WTC11 (cell line): ENCODE measurements at places on chromosomes 3 and 15.

DNA sequence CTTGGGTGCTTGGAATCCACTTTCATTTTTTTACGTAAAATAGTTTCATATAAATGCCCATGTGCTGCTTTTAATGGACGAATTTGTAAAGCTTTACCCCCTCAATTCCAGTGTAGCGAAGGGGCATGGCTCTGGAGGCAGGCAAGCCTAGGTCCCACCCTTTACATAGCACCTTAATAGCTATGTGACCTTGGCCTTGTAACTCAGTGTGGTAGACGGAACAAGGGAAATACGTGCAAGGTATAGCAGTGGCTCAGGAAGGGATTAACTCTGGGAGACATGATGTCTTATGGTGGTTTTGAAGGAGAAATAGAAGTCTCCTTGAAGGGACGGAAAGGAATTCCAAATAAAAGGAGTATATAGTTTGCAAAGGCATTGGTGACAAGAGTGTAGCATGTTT, 1.4 kb downstream of the SEC61A1 start:
- DNase-seq: no peak

GRCh38 chr3:179949412-179949811, 87.3 kb downstream of the PEX5L start:
- DNase-seq: peak; percentile 17

DNA sequence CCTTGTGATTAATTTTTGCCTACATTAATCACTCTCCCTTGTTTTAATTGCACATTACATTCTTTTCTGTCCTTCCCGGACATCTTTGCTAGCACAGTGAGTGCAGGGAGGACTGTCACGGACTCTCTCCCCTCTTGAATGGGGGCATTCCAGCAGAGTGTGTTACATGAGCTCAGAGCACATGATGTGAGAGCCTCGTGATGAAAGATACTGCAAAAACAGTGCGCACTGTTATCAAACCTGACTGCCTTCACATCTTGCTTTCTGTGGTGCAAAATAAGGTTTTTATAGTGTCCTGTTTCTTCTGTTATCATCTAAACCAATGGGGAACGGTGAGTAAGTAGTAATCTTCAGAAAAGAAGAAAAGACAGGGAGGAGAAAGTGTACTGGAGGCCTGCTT, 167.5 kb downstream of the PGPEP1L start:
- DNase-seq: no peak

DNA sequence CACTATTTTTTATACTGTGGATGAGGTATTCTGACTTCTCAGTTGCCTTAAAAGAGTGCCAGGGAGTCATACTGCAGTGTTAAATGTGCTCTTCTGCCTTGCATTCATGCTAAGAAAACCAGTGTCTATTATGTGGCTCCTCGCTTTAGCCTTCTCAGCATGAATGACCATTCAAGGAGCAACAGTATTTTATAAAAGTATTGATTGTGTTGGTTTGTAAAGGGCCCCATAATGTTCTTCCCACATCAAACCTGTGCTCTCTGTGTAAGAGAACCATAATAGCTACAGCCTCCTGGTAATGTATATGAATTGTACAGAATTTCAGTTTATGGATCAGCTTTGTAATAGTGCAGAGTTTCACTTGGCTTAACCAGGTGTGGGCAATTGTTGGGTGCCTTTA, 316.4 kb downstream of the CNTN4 start:
- DNase-seq: no peak

DNA sequence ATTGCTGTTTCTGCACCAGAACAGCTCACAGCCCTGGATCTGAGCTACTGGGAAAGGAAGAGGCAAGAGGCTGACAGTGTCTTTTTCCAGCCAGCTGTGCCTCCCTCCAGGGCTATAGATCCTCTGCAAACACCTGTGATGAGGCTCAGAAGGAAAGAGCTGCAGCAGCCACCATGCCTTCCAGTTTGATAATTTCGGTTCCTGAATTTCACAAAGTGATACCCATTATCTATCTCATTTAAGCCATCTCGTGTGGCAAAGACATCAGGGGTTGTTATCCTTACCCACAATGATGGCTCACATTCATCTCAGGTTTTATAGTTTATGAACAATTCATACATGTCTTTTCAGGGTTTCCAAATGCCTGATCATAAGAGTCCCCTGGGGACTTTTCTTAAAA, 1.8 kb upstream of the LARP6 start:
- no peak for DNase-seq

DNA sequence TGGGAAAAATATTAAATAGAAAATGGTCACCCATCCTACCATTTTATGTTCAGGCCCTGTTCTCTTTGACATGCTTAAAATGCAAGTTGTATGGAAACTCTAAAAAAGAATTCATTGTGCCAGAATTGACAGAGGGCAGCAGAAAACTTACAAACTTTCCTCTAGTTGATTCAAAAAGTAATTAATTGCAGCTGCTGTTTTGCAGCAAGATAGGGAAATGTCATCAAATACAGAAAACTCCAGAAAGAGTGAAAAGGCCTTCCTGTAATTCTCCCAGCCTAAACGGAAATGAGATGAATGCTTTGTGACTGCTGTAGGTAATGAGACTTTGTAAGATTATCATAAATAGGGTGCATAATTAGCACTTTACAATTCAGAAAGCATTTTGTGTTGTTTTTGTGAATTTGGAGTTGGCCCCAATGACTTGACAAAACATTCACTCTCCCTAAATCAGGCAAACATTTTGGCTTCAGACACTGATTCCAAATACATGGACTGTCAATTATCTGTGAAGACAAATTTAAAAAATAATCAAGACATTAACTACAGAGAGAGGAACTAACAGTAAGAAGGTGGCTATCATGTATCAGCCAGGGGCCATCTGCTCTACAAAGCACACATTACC, 861.8 kb downstream of the SQOR start:
- DNase-seq: no peak

GRCh38 chr3:160643994-160644393, 33.0 kb upstream of the ARL14 start:
- no peak for DNase-seq

DNA sequence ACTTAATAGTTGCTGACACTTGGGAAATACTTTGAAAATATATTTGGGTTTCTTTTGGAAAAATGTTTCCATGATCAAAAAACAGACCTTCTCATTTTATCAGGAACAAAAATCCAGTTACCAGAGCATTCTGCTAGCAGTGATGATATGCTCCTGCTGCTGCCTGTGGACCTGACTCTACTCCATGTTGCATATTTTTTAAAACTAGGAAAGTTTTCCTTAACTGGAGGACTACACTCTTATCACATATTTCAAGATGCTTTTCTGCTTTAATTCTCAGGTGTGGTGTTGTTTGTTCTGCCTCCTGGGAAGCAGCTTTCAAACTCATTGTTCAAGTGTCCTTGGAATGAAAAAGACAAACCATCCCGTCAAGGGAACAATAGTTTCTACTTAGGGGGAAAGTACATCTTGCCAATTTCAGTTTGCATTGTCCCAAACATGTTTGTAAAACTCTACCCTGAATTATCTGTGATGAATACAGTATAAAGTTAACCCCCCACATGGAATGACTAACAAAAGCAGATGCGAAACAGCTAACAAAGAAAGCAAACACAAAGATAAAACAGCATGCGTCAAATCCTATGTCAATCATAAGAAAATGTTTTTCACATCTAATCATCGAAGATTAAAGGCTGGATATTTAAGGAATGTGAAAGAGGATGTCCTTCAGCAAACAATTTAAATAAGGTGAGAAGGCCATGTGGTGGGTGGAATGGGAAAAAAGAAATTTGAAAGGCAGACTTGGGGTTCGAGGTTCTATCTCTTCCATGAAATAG, 40.1 kb upstream of the PSMD6 start:
- DNase-seq: no peak

DNA sequence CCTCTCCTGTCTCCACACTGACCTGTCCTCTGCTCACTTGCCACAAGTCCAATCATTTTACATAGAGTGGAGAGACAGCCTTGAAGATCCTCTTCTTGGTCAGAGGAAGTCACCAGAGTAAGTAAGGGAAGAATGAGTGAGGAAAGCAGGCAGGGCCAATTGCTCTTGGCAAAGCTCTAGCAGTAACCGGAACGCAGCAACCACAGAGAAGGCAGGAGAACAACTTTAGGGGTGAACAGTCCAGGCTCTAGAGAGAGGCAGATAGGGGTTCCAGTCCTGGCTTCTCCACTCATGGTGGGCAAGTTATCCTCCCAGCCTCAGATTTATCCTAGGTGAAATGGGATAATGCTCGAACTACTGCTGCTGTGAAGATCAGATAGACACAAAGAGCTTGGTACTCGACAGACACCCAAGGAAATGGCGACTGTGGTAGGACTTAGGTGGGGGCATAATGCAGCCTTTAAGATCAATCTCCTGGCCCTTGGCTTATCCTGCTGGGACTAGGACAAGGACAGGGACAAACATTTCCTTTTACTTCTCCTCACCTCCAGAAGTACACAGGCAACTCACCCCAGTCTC, 1.2 kb upstream of the ADAMTSL3 start:
- no peak for DNase-seq

DNA sequence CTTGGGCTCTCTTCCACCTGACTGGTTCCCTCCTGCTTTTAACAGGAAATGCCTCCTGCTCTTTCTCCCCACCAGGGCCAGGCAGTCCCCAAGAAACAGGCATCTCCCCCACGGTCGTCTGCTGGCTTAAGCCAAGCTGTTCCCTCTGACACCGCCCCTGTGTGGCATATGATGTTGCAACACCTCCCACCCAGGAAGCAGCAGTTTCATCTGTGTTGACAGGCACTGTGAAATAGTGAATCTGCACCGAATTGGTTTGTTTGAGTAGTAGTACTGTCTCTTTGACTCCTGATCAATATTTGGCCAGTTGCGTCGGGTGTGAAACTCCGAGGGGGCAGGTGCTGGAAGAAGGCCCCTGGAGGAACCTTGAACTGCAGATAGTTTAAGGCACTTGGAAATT, 188.8 kb downstream of the FEZF2 start:
- no peak for DNase-seq

- DNase-seq: no peak
Measured at GRCh38 chr3:150291515-150291914, 116.6 kb upstream of the TSC22D2 start.

GRCh38 chr3:174737966-174738365, 121.2 kb upstream of the NAALADL2 start:
- no peak for DNase-seq

- no peak for DNase-seq
Measured at GRCh38 chr3:45741742-45742460, 52.7 kb downstream of the SACM1L start.

- DNase-seq: no peak
Measured at GRCh38 chr15:101148881-101149664, 102.8 kb downstream of the CHSY1 start.

DNA sequence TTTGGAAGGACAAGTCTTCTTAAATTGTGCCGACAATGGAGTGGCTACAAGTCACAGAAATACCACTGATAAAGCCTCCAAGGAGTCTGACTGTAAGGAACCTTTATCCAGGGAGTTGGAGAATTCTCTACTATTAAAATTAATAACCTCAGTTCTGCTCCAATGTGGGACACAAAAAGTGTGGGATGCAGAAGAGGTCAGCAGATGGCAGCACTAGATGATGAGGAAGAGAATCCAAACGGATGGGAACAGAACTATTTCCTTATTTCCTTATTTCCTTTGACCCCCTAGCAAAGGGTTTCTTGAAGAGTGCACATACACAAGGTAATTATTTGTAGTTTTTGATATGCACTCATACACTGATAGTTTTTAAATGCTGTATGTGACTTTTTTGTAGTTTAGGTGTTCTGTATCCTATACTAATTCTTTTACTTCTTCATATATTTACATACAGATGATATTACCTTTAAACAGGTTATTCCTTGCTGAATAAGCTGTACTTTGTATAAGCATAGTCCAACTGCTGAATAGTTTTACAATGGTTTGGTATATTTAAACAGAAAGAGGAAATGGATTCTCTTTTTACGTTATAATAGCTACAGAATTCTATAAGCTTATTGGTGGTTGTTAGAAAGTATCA, 25.6 kb upstream of the NLGN1 start:
- DNase-seq: no peak

GRCh38 chr3:149768704-149769103, 16.4 kb upstream of the COMMD2 start:
- no peak for DNase-seq

DNA sequence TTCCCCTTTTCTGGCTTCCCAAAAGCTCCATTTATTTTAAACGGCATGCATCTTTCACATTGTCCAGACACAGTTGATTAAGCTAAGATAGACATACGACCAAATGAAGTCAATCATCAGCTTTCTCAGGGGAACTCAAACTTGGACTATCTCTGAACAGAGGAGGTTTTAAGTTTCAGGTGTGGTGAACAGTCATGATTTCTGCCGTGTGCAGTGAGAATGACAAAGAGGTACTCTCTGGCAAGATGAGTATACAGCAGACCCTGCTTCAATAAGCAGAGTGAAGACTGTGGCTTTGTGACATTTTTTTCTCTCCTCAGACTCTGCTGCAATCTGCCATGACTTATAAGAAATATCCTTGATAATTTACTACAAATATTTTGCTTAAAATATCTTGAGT, 307.7 kb downstream of the CNTN6 start:
- DNase-seq: no peak

- DNase-seq: no peak
Measured at GRCh38 chr3:6521369-6522113, 339.4 kb upstream of the GRM7 start.

DNA sequence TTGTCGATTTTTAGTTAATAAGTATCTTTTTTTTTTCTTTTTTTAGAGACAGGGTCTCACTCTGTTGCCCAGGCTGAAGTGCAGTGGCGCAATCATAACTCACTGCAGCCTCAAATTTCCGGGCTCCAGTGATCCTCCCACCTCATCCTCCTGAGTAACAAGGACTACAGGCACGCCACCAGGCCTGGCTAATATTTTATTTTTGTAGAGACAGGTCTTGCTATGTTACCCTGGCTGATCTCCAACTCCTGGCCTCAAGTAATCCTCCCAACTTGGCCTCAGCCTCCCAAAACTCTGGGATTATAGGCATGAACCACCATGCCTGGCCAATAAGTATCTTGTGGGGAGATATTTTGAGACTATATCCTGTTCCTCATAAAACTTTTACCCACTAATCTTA, 29.4 kb upstream of the ARID3B start:
- no peak for DNase-seq

DNA sequence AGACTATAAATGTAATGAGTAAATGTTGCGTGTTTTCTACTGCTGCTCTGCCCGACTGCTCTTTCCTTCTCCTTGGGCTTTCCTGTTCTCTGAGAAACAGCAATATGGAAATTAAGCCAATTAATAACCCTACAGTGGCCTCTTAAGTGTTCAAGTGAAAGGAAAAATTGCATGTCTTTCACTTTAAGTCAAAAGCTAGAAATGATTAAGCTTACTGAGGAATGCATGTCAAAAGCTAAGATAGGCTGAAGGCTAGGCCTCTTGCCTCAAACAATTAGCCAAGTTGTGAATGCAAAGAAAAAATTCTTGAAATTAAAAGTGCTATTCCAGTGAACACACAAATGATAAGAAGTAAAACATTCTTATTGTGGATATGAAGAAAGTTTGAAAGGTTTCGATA, 55.0 kb downstream of the ATP2C1 start:
- no peak for DNase-seq
